ENCODE measurements at places on chromosomes 4 and X.

- DNase-seq = no peak
Measured at GRCh38 chr4:8292478-8293107, 23.0 kb downstream of the HTRA3 start.

- no peak for DNase-seq
Measured at GRCh38 chrX:39896951-39897740, 200.6 kb downstream of the BCOR start.

GRCh38 chr4:74282926-74283325, 25.3 kb upstream of the EPGN start:
- no peak for DNase-seq

DNA sequence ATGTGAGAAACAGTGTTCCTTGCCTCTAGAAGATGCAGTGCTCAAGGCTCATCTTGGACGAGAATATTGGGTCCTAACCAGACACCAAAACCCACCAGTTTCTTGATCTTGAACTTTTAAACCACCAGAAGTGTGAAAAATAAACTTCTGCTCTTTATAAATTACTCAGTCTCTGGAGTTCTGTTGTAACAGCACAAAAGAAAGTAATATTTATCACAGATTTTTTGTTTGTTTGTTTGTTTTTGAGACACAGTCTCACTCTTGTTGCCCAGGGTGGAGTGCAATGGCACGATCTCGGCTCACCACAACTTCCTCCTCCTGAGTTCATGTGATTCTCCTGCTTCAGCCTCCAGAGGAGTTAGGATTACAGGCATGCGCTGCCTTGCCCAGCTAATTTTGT, 371.1 kb upstream of the NDST4 start:
- no peak for DNase-seq

Data from activated CD4-positive, CD25-positive, alpha-beta regulatory T cell treated with anti-CD3 and anti-CD28 coated beads, Interleukin-2, amount 50 U/mL, for 72 hours (primary cell).